ENCODE measurements at places on chromosomes 5 and 9.

- no peak for DNase-seq
Observed at GRCh38 chr5:168607946-168608345, 28.8 kb upstream of the PANK3 start.

DNA sequence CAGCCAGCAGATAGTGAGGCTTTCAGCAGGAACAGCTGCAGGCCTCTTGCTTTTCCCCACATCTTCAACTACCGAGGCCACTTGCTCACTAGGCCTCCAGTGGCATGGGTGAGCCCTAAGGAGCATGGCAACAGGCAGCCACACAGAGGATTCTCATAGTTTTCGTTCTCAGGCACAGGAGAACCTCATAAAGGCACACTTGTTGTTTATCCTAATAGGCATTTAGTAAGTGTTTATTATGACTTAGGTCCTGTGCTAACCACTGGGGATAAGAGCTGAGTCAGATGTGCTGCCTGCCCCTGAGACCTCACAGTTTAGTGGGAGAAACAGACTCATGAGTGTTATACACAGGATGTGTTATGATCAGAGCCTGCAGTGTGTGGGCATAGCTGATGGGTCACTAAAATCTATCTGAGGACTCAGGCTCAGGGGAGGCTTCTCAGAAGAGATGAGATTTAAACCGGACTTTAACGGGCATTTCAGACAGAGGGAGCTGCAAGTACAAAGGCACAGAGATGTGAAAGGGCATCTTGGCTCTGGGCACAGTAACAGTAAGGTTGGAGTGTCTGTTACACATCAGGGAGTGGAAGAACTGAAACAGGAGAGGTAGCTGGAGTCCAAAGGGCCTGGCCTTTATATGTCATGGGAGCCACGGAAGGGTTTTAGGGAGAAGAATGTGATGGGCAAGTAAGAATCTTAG, 21.0 kb upstream of the HEMGN start:
- no peak for DNase-seq

DNA sequence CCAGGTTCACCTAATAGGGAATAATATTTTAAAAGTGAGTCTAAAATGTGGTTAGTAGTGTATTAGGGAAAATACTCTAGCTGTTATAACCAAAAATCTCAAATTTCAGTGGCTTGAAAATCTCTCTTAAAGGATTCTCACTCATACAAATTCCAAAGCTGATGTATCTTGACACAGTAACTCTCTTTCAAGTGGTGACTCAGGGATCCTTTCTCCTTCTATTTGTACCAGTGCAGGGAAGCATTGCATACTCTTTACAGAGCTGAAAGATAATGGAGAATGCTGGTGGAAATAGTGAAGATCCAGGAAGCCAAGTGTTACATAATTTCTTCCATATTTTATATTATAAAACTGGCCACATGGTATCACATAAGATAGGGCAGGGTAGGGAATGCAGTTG, 560.2 kb upstream of the CDH9 start:
- peak; percentile 7 for DNase-seq

GRCh38 chr5:108451269-108451668, 69.4 kb upstream of the FBXL17 start:
- no peak for DNase-seq

GRCh38 chr5:10875201-10875768, 114.3 kb upstream of the DAP start:
- DNase-seq, result no peak

DNA sequence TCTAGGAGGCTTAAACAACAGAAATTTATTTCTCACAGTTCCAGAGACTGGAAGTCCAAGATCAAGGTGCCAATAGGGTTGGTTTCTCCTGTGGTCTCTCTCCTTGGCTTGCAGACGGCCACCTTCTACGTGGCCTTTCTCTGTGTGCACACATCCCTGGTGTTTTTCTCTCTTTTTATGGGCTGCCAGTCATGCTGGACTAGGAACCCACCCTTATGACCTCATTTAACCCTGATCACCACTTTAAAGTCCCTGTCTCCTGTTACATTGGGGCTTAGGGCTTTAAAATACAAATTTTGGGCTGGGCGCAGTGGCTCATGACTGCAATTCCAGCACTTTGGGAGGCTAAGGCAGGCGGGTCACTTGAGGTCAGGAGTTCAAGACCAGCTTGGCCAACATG, 157.1 kb downstream of the TLE1 start:
- no peak for DNase-seq

- DNase-seq, result peak; percentile 24
Observed at GRCh38 chr9:99143655-99144054, 38.7 kb downstream of the TGFBR1 start.

DNA sequence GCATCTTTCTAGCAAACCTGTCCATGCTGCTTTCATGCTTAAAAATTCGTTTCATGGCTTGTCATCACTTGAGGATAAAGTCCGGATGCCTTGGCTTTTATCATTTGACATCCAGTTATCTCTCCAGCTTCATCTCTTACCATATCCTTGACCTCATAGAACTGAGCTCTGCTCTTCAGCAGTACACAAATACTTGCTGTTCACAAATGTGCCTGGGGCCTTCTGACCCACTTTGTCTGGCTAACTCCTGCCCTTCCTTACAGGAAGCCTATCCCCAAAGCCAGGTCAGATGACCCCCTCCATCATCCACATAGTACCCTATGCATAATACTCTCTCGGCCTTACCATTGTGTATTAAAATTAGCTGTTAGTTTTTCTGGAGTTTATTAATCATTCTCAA, 249.1 kb downstream of the SAXO1 start:
- no peak for DNase-seq

GRCh38 chr9:91904588-91905236, 45.3 kb downstream of the ROR2 start:
- DNase-seq, result no peak

DNA sequence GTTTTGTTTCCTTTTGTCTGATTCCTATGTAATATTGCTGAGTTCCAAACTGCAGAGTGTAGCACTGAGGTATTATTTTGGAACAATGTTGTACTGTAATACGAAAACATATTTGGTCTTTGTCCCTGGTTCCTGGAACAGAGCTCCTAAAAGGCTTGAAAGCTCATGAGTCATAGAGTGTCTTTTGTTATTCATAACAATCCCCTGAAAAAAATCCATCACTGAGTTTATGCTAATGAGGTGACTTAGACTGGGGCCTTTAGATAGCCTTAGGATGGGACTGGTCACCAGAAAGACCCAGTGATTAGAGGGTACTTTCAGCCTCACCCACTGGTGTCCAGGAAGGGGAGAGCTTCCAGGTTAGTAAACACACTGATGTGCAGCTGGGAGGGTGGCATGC, 132.7 kb upstream of the POU5F2 start:
- DNase-seq, result peak; percentile 27

GRCh38 chr5:144774197-144774596, 603.5 kb downstream of the KCTD16 start:
- DNase-seq, result no peak

DNA sequence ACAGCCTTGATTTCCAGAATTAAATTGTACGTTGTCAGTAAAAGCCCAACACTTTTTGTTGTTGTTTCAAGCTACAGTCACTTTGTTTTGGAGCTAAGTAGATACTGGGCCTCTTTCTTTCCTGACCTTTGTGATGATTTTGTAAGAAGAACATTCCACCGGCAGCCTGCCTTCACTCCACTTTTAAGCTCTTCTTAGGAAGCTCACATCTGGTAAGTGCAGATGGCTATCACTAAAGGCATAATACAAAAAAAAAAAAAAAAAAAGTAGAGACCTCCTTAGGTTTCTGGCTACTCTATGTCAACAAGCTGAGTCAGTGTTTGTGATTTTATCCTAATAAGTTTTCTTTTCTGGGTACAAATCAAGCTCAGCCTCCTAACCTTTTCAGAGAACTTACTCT, 1922.1 kb upstream of the WWC1 start:
- DNase-seq, result no peak

GRCh38 chr5:84361572-84361971, 23.1 kb downstream of the EDIL3 start:
- DNase-seq, result no peak

DNA sequence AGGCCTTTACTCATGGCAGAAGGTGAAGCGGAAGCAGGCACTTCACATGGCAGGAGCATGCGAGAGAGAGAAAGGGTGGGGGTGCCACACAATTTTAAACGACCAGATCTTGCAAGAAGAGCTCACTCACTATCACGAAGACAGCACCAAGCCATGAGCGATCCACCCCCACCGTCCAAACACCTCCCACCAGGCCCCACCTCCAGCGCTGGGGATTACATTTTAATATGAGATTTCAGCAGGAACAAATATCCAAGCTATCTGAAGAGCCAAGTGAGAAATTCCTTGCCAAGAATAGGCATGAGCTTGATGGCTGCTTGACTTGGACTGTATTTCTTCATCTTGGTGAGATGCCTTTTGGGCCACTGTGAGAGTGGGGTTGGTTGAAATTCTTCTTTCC, 88.0 kb downstream of the PDZD2 start:
- no peak for DNase-seq

DNA sequence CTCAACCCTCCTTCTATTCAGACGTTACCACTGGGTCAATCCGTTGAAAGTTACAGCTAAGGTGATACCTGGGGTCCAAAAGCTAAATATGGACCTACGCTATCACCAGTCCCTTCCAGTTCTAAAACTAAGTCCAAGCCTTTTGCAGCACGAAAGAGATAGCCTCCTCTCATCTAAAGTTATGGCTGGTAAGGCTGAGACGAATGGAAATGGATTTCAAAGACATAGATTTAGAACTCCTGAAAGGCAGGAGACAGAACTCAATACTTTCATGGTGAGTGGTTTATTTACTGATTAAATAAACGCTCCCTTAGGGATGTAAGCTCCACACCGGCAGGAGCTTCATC, 751 bp upstream of the RIC1 start:
- no peak for DNase-seq

DNA sequence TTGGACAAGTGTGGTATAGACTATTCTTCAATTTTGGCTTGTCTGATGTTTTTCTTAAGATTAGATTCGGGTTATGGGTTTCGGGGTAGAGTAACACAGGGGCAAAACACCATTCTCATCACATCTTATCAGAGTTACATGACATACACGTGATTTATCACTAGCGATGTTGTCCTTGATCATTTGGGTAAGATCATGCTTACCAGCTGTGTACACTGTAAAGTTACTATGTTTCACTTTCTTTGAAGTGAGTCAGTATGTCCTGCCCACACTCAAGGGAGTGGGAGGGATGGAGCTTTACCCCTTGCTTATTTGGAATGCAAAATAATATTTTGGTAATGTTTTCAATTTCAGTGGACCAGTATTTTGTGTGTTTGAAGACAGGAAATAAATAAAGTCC, 101.8 kb upstream of the TAF11L2 start:
- DNase-seq, result no peak

DNA sequence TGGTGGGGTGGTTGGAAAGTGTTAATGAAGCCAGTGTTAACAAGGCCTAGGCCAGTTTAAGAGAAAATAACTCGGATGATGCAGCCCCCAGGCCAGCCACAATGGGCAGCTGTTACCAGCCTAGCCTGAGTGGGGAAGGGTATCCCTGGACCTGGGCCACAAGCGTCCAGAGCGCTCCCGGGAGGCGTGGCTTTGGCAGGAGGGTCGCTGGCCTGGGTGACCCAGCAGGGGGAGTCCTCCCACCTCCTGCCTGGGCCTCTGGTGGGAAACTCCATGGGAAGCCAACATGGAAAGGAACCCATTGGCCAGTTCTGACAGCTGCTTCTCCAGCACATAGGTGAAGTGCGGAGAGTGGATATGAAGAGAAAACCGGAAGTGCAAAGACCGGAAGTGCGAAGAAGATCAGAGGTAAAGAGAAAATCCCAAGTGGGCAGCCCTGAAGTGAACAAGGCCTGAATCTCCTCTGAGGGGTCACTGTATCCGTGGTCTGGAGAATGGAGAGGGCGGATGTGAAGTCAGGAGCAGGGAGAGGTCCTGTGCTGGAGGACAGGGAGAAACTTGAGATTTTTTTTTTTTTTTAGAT, 79.0 kb downstream of the ADCY2 start:
- no peak for DNase-seq

DNA sequence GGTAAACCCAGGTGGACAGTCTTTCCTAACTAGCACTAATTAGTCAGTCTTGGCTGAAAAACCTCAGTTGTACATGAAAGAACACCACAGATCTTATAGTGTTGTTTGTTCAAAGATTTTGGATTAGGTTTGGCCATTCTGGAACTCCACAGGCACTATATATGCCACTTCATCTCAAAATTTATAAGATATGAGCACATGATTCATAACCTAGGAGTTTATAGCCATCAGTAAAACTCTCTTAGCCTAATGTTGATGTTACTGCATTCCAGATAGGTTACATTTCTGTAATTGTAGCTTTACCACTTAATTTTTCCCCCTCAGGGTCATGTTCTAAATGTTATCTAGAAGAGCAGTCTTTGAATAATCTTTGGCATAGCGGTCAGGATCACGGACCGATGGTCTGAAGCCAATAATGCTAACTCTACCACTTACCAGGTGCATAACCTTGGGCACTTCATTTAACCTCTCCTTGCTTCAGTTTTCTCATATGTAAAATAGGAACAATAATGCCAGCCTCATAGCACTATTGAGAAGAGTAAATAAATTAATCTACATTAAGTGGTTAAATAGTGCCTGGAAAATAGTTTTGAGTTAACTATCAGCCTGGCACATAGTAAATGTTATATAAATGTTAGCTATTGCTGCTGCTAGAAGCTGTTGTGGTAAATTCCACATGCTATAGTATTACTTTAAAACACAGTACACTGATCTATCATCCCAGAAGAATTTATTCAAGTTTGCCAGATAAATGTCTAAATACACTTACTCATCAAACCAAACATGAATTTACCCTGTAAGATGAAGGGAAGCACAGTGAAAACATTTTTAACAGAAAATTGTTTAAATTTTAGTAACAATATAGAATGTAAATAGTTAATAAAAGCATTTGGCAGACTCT, 743.9 kb downstream of the NR2F1-AS1 start:
- DNase-seq, result peak; percentile 79

DNA sequence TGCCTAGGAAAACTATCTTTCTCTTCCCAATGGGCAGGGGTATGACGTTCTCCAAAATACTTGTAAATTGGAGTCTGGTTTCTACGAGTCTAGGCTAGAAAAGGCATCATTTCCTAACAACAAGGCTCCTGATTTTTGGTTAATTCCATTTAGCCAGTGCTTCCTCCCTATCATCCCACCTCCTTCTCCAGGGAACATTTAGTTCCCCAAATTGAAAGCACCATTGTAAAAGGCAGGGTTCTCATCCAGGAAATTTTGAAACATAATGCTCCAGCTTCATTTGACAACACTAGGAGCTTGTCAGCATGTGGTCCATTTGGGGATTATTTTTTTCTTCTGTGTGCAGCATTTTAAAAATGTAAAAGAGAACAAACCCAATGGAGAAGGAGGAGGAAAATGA, 256.5 kb upstream of the GRIA1 start:
- no peak for DNase-seq

GRCh38 chr5:68403301-68403700, 187.7 kb downstream of the PIK3R1 start:
- DNase-seq, result no peak
